ENCODE measurements at places on chromosomes 3 and 15.
A peak's percentile ranks its signal among the peaks of the same experiment; 100 is the strongest.

GRCh38 chr3:6962801-6963200 lies 101.9 kb downstream of the GRM7 start:
- DNase-seq = no peak

DNA sequence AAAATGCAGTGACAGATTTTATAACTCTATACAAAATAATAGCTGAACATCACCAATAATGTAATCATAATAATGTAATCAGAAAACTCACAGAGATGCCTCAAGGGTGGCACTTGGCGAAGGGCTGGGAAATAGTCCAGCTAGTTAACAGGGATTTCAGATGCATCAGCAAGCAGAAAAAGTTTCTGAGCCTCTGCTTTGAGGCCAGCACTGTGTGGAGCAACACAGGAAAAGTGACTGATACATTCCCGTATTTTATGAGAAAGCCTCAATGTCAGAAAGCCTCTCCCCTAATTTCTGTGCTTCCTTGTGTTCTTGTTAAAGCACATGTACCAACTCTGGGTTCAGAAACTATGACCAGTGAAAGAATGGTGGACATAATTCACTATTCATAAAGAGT lies 304.8 kb downstream of the VPS13C start:
- no peak for DNase-seq

DNA sequence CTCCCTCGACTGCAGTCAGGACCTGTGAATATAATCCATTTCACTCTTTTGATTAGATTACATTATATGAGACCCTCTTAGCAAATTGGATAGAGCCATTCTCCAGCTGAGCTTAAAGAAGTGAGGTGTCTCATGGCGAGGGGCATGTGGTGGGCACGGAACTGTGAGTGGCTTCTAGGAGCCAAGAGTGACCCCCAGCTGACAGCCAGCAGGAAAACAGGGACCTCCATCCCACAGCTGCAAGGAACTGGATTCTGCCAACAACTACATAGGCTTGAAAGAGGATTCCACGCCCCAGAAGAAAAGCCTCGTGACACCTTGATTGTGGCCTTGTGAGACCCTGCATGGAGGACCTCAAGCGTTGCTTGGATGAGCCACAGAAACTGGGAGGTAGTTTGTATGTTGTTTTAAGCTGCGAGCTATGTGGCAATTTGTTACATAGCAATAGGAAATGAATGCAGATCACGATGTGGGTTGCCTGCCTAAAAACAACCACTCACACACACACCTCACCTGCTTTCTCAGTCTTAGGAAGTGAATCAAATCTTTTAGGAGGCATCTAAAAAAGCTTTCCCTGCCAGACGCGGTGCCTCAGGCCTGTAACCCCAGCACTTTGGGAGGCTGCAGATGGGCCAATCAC lies 84.2 kb upstream of the BHLHE40 start:
- no peak for DNase-seq

DNA sequence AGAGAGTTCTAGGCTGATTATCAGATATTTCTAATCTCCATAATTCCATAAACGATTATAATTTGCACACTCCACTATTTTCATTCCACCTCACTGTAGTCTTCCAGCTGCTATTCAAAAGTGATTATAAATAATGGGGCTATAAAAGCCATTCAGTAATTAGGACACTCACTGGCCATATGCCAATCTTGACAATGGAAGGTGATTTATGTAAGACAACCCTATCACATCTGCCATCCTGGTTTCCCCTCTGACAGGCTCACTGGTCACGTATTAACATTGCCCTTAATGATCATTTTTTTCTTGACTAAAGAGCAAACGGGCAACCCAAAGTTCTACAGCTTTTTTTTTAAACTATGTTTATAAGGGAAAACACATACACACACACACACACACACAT lies 402.4 kb downstream of the MAGI1 start:
- no peak for DNase-seq

DNA sequence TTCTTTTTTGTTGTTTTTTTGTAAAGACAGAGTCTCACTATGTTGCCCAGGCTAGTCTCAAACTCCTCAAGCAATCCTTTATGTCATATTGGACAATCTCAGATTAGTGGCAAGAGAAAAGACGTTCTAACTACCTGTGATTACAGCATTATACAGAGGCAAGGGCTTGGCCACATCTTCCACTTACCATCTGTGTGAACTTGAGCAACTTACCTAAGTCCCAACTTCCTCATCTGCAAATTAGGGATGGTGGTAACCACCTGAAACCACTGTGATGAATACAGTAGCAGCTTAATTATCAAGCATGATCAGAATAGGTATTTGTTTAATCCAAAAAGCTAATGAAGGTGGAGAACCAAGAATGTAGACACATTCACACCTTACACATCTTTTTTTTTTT lies 16.1 kb downstream of the LRRC2 start:
- no peak for DNase-seq

- DNase-seq = no peak
These were observed 82.0 kb downstream of the CHCHD4 start for GRCh38 chr3:14042680-14043079.

- DNase-seq = no peak
These were observed 17.6 kb downstream of the TKT start for GRCh38 chr3:53238051-53238850.

GRCh38 chr3:123129532-123129931 lies 62.7 kb downstream of the PDIA5 start:
- no peak for DNase-seq

DNA sequence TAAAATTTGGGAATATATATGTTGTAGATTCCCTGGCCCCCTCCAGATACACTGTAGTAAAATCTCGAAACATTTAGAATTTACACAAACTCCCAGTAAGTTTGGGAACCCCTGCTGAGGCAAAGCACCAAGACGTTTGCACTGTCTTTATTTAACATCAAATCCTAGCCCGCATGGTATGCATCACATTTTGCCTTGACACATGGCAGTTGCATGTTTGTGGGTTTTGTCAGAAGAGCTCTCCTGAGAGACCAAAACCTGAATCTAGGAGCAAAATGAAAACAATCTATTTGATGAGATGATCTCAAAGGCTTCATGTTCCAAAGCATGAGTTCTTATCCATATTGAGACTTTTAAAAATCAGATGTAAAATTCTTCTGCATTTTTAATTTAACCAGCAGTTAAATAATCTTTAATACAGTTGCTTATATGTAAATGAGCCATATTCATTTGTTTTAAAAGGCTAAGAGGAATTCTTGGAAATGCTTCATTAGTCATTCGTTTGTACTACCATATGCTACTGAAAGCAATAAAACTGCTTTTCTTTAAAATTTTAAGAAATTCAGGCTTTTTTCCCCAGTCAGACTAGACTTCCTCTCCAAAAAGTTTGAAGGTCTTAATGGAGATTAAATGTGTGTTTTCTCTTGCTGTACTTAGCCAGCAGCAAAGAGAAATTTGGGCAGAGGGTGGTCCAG lies 105.2 kb upstream of the BOC start:
- no peak for DNase-seq

- DNase-seq = no peak
These were observed 13.4 kb downstream of the RIOX2 start for GRCh38 chr3:97958796-97959195.

- DNase-seq = no peak
These were observed 360.2 kb upstream of the ROPN1 start for GRCh38 chr3:124352149-124352539.

GRCh38 chr3:5219216-5219615 lies 31.7 kb downstream of the EDEM1 start:
- DNase-seq = no peak

DNA sequence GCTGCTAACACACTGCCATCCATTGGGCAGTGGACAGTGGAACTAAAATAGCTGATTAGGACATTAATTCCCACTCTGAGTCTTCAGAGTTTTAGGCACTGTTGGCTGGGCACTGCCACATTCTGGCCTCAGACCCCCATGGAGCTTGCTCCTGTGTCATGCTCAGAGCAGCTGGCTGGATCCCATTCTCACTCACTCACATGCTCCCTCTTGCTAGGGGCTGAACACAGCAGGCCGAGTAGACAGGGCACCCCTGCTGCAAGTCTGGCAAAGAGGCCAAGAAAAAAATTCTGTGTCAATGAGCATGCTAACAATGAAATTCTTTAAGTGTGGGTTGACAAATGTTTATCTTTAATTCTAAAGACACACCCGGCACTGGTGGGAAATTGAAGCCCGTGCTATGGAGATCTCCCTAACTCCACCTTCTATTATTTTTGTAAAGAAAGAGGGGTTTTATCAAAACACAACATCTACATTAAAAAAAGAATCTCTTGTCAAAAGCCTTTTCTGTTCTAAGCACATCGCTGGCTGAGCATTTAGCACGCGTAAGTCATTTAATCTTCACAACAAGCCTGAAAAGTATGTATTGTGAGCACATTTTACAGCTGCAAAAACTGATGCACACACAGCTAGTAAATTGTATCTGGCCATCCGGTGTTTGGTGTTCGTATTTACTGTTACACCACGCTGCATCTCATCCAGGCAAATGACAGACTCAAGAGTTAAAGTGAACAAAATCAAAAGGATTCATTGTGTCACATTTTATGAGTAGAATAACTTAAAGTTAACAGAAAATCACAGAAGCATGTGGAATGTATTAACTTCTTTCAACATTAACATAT lies 362.1 kb downstream of the PLOD2 start:
- no peak for DNase-seq

DNA sequence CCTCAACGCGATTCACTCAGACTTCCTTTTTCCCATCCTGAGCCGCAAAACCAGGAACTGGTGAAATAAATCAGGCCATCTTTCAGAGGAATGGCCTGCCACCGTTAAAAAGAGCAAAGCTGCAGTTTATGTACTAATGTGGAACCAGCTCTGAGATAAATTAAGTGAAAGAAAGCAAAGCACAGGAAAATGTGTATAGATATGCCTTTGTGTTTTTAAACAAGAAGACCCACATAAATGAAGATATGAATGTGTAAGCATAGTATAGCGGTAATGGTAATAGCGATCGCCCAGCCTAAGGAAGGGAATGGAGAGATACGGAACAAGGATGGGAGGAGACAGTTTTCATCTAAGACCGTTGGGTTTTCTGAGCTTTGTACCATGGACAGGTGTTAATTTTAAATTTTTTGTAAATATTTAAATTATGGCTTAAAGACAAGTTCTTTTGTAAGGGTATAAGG lies 30.8 kb upstream of the RPN1 start:
- no peak for DNase-seq

DNA sequence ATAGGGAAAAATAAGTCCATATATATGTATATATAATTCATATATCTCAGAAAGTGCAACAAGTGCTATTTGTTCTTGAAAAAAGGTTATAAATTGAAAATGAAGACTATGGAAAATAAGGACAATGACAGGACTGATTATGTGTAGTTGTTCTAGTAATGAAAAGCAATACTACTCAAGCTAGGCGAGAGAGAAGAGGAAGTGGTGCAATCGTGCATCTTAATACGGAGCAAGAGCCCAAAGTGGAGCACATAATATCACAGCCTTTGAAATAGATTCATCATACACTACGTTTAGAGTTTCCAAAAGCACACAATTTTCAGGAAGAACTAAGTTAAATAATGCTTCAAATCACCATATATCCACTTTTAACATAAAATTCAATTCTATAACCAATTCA lies 87.9 kb downstream of the ULK4 start:
- no peak for DNase-seq

DNA sequence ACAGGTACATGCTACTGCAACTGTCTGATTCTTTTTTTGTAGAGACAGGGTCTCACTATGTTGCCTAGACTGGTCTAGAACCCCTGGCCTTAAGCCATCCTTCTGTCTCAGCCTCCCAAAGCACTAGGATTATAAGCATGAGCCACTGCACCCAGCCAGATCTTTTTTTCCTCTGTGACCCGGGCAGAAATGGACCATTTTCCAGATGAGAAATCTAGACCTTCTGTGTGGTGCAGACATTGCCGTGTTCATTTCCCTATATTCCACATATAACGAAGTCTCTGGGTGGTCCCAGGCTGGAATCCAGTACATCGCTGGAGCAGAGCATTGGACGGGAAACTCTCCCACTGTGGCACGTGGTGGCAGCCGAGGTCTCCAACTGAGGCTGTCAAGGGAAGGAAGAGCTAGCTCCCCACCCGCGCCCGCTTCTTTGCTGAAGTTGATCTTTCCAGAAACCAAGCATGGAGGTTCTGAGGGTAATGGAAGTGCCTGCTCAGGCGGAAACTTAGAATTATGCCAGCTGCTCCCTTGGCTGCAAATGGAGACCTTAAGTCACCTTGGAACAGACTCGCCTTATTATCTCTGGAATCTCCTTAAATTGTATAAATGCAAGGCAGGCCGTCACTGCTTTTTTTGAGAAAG lies 23.1 kb upstream of the TXNRD3 start:
- DNase-seq = no peak

- DNase-seq = peak; percentile 17
These were observed 24.1 kb upstream of the OR5K4 start for GRCh38 chr3:98329392-98330124.

DNA sequence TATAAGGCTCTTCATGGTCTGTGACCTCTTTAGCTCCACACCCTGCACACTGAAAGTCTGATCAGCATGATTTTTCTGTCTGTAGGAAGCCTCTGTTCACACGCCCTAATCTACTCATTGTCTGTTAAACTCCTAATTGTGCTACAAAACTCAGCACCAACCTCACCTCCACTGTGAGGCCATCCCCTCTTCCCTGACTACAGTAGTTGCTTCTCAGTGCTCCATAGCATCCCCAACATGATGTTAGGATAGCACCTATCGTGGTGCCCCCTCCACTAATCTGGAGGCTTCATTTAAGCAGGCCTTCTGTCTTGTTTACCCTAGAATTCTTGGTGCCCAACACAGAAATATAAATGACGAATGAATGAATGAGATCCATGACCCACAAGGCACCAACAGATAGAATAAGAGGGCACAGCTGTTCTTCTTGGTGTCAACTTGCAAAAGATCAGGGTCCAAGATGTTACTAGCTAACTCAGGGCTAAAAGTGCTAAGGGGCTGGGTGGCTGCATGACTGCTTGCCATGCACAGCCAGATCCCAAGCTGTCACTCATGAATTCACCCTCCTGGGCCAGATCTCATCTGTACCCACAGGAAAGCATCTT lies 55.2 kb upstream of the HEG1 start:
- DNase-seq = no peak

- DNase-seq = no peak
These were observed 322.8 kb downstream of the EDEM1 start for GRCh38 chr3:5510300-5510699.

DNA sequence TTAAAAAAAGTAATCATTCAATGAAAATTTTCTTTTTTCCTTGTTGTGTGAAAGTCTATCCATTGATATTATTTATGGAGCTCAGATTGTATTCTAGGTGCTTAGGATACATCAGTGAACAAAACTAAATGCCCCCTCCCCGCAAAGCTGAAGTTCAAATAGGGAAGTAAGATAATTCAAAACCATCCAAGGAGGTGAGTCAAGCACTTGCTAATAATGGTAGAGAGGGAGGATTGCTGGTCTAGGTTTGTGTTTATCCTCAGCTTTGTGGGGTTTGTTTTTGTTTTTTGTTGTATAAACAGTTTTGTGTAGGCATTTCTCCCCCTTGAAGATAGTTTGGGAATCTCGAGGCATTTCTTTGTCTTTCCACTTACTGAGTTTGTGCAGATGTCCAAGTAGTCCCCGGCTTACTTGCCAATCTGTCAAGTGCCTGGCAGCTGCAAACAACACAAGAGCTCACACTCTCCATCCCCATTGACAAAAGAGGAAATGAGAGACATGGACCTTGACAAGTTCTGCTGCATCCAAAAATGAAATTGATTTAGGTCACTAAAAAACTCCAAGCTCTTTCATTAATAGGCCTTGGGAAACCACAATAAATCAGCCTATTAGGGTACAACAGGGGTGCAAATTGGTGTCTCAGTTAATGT lies 575.8 kb upstream of the TBL1XR1 start:
- DNase-seq = no peak
